ENCODE measurements at places on chromosomes 16 and 17.

DNA sequence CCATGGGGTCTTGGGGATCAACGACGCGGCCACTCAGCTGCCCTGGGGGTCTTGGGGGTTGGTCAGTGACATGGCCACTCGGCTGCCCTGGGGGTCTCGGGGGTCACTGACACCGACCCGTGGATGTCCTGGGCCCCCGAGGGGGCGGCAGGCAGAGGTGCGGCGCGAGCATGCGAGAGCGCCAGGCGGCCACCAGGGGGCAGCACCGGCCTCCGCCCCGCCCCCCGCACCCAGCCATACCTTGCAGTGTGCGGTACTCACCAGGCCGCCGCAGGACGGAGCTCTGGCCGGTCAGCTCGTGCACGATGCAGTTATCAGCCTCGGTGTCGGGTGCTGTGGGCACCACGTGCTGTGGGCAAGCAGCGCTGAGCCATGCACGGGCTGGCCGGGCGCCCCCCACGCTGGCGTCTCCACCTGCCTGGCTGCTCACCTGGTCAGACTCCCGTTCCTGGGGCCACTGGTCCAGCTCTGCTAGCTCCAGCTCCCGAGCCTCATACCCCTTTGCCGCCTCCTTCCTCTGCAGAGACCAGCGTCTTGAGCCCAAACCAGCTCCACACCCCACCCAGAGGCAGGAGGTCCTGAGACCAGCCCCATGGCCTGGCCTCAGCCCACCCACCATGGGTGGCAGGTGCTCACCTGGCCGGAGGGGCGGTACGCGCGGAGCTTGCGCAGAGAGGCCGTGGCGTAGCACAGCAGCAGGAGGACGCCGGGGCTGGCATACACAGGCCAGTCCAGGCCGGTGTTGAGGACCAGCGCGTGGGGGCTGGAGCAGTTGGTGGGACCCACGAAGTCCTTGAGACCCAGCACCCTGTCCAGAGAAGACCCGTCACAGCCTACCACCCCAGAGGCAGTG is 31.2 kb downstream of the CTU2 start:
- peak; percentile 44 for DNase-seq

DNA sequence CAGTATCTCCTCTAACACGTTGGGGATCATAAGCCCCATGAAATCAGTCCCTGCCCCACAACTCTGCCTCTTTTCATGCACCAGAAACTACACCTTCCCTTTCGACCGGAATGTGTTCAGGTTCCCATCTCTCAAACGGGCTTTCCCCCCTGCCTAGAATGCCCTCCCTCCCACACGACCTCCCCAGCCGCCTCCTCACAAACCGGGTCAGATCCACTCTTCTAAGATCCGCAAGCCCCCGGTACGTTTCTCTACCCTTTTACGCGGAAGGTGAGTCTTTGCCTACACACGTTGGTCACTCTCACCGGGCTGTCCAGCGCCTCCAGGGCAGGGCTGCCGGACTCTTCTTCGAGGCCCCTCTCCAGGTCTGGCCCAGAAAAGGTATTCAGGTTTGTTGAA is 708 bp downstream of the DHX33 start:
- DNase-seq = no peak

DNA sequence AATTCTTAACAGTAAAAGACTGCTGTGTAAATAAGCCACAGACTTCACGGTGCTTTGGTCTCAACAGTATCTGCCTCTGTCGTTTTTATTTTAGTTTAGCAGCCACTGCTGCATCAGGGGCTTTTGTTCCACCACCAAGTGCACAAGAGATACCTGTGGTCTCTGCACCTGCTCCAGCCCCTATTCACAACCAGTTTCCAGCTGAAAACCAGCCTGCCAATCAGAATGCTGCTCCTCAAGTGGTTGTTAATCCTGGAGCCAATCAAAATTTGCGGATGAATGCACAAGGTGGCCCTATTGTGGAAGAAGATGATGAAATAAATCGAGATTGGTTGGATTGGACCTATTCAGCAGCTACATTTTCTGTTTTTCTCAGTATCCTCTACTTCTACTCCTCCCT is 7.9 kb downstream of the HERPUD1 start:
- no peak for DNase-seq

DNA sequence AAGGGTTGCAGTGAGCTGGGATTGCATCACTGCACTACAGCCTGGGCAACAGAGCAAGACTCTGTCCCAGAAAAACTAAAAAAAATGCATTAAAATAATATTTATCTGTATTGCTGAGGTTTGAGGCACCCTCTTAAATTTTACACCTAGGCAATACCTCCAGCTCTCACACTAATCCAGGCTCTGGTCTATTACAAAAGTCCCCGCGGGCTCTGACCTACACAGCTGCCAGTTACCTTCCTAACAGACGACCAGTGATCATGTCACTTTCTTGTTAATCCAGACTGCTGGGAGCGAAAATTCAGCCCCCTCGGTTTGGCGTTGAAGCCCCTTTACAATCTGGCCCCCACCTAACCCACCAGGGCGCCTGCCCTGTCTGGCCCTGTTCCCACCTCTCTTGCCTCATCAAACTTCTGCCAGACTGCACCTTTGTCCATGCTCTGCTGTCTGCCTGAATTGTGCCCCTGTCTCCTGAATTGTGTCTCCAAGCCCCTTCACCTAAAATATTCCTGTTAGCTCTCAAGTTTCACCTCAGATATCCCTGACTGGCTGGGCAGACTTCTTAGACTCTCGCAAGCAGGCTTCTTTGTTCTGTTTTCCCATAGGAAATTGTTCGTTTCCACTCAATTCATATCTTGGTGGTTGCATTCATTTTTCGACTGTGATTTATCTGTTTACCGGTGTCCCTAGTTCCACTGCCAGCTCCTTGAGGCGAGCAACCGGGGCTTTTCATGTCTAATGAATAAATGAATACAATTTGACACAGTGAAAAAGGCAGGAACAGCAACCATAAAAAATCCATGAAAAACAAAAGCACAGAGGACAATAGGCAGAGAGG is 65.9 kb downstream of the PITPNC1 start:
- DNase-seq = no peak

DNA sequence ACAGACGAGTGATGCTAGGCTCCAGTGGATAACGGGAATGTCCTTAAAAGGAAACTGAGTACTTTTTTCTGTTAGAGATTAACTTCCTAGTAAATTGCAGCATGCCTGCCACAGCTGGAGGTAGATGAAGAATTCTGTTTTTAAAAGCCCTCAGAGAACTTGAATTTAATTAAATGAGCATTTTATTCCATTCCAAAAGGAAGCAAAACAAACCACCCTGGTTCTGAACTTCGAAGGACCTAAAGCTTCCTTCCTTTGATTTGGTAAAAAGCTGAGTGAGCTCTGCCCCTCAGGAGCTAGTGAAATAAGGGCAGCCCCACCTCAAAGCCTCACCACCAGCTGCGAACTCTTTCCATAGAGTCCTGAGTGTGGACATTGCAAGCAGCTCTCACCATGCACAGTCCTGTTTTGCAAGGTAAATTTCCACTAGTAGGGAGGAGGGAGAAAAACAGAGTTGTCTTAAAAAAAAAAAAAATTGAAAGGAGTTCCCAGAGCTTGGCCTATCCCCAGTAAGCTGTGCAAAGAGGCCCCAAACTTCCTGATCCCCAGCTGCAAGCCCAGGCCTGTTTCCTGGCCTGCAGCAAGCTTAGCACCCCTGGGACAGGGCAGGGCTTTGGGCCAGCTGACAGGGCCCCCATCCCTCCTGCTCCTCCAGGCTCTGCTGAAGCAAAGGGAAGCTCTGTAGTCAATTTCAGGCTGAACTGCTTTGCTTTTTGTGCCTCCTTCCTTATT is 11.2 kb downstream of the CHD9NB start:
- no peak for DNase-seq

- no peak for DNase-seq
These were observed 177.1 kb downstream of the HS3ST4 start for GRCh38 chr16:25868706-25869370.

DNA sequence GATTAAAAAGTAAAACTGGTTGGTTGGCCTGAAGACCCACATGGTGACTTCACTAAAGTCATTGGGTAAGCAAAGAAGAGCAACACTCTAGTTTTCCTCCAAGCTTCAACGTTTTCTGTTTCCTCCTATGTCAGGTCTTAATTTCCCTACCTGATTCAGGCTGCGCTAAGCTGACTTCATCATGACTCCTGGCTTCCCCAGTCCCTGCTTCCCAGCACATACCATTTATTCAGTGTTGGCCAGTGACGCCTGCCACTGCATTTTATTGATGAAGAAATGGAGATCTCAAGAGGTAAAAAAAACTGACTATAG is 645.3 kb downstream of the WWOX start:
- no peak for DNase-seq

GRCh38 chr17:32907583-32907982 is 20.4 kb upstream of the TMEM98 start:
- DNase-seq = no peak

DNA sequence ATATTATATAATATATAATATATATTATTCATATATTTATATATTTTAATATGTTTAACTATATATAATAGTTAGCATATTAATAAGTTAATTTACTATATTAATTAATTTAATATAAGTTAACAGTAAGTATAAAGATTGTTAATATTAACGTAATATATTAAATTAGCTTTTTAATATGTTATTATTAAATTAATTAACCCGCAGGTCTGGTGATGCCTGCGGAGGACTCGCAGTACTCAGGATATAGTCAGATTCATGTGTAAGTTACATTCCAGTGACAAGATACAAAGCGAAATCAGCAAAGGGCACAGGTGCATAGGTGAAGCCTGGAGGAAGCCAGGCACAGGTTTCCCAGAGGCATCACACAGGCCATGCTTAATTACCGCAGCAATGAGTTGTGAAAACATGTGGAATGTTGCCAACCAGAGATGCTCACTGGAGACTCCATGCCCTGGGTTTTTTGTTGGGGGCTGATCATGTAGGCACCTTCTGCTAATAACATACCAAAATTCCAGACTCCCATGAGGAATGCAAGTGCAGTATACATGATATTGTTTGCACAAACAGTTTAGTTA is 130.4 kb upstream of the MPHOSPH6 start:
- no peak for DNase-seq

DNA sequence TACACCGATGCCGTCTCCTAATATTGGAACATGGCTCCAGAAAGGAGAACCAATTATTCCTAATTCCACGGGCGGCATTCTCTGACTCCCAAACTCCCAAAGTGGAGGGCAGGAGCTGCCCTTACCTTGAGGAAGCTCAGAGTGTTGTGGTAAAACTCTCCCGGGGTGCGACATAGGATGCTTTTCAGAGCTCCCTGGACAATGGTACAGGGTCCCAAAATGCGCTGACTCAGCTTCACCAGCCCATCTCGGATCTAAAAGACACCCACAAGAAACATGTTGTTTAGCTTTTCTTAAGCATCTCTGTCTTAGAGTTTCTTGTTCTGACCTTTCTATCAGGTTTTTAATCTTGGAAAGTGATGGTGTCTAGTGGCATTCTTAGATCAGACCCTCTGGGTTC is 6.7 kb downstream of the TAT start:
- no peak for DNase-seq

- no peak for DNase-seq
These were observed 3.0 kb upstream of the CDH15 start for GRCh38 chr16:89168381-89169189.

- no peak for DNase-seq
These were observed 53.8 kb upstream of the SLC25A19 start for GRCh38 chr17:75342996-75343395.

GRCh38 chr17:41835214-41835799 is 725 bp downstream of the NT5C3B start:
- DNase-seq = no peak

DNA sequence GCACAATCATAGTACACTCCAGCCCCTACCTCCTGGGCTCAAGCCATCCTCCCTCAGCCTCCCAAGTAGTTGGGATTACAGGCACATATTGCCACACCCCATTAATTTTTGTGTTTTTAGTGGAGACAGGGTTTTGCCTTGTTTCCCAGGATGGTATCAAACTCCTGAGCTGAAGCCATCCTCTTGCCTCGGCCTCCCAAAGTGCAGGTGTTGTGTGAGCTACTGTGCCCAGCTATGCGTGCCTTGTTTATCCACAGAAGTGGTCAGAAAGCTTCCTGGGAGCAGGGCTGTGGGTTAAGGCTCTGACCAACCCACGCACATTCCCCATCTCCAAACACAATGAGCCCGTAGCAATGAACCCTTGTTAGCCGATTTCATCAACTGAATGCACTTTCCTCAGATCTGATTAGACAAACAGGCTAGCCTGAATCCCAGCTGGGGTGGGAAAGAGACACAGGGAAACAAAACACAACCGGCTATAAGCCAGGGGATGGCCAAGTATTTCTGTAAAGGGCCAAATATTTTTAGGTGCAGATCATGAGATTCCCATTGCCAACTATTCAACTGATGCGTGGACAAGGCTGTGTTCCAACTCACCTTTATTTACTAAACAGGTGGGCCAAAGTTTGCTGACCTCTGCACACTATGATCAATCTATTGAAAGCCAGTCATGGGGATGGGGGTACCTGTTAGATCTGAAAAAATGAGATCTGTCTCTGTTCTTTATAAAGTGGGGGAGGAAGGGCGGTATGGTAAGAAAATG is 193.6 kb downstream of the CPPED1 start:
- no peak for DNase-seq

- DNase-seq = no peak
These were observed 857 bp downstream of the TMC8 start for GRCh38 chr17:78131172-78132083.

GRCh38 chr17:79985943-79986391 is 49.7 kb downstream of the TBC1D16 start:
- DNase-seq = no peak

- DNase-seq = no peak
These were observed 30.5 kb downstream of the PEMT start for GRCh38 chr17:17560975-17561374.

DNA sequence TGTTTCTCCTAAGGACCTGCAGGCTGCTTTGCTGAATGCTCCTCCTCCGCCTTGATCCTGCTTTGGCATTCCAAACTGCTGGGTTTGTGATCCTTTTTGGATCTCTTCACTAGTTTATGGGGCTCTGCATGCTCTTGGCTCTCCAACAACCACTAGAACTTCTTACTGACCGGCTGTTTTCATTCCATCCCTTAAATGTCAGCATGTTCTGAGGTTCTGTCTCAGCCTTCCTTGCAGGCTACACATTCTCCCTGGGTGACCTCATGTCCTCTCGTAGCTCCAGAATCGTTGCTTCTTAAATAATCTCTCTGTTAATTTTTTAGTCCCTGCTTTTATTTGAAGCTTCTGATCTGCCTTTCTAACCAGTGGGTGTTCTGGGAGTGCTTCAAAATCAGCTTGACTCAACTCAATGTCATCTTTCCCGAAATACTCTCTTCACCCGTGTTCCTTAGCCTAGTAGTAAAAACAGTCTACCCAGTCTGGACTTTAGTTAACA is 119.0 kb upstream of the HS3ST2 start:
- DNase-seq = no peak

DNA sequence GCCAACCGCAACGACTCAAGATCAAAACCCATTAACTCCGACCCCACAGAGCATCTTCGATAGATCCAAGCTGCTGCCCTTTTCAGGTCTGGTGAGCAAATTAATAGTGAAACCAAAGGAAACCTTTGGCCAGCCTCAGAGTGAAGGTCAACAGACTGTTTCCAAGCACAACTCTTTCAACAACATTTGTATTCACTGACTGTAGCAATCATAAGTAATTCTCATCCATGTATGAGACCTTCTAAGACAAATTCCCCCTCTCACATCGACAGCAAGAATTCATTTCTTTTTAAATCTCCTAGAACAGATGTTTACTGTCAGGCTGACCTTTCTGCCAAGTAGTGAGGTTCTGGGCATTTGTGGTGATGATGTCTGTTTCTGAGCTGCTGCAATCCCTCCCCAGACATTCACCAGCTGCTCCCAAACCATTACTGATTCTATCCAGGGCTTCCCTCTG is 64.2 kb downstream of the SLC39A11 start:
- no peak for DNase-seq

Measured in activated CD8-positive, alpha-beta memory T cell treated with anti-CD3 and anti-CD28 coated beads for 1 hour (primary cell).